ENCODE measurements at places on chromosomes 12 and 14.

DNA sequence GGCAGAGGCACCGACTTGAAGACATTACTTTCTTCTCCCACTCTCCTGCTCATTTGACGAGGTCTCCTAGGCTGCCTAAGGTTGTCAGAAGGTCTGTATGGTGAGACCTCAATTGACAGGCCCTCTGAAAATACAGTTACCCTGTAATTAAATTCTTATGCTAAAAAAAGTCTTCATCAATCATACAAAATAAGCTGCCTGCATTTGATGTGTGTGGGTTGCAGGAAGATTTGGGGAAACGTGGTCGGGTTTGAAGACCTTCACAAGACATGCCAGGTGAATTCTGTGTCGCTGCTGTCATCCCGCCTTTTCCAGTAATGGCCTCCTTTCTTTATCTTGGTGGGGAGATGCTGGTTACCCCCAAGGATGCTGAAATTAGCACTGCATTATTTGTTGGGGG, 299.4 kb downstream of the CACNA1C start:
- DNase-seq: no peak

DNA sequence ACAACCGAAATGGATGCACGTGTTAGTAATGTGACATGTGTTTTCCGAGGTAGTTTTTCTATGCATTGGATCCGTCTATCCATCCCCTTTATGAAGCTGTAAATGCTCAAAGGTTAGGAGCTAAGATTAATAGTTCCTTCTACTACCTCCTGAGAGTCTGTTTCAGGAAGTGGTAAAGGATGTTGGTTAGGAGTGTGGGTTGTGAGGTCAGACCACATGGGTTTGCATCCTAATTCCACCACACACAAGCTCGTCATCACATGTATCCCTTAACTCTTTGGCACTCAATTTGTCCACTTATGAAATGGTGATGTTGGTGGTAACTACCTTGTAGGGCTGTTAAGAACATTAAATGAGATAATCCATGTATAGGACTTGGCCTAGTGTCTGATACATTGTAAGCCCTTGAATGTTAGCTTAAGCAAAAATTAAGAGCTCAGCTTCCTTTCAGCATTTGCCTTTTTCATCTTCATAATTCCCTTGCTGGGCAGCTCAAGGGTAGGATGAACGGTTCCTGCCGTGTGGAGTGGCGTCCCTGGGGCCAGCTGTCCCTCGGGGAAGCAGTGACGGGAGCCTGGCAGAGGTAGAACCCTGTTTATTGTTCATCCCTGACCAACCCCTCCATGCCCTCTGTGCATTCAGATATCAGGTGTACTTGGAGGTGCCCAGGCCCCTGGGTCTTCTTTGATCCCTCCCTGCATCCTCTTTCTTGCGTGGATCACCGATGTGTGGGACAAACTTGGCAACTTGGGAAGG, 52.3 kb downstream of the TSPAN9 start:
- peak; percentile 87 for DNase-seq

GRCh38 chr12:47004634-47005033, 74.8 kb upstream of the PCED1B start:
- no peak for DNase-seq

- DNase-seq: peak; percentile 87
These were observed 143.5 kb downstream of the SCARB1 start for GRCh38 chr12:124720004-124720680.

DNA sequence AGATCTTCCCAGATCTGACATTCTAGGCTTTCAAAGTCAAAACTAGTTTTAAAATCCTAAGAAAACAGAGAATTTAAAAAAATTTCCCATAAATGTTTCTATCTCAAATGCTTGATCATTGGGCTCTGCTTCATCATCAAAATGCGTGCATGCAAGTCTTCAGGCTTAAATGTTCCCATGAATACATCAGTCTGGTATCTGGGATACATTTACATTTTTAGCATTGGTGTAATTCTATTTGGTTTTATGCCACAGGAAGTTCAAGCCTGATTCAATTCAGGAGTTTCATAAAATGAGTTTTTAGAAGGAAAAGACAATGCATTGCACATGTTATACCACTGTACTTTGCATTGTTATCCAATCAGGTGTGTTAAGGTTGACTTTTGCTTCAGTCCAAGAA, 336.4 kb downstream of the PCNX1 start:
- DNase-seq: peak; percentile 40

GRCh38 chr12:109264943-109265650, 44.0 kb downstream of the FOXN4 start:
- no peak for DNase-seq

GRCh38 chr14:89941830-89942377, 12.6 kb downstream of the EFCAB11 start:
- no peak for DNase-seq

DNA sequence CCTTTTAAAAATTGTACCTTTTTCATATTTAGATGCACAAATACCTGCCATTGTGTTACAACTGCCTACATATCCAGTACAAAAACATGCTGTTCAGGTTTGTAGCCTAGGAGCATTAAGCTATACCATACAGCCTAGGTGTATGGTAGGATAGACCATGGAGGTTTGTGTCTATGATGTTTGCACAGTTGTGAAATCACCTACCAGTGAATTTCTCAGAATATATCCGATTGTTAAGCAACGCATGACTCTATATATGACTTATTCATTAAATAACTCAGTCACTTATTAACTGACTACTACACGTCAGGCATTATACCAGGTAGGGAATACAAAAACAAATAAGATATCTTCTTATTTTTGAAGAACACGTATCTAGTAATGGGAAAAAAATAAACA, 26.2 kb upstream of the ETNK1 start:
- no peak for DNase-seq

DNA sequence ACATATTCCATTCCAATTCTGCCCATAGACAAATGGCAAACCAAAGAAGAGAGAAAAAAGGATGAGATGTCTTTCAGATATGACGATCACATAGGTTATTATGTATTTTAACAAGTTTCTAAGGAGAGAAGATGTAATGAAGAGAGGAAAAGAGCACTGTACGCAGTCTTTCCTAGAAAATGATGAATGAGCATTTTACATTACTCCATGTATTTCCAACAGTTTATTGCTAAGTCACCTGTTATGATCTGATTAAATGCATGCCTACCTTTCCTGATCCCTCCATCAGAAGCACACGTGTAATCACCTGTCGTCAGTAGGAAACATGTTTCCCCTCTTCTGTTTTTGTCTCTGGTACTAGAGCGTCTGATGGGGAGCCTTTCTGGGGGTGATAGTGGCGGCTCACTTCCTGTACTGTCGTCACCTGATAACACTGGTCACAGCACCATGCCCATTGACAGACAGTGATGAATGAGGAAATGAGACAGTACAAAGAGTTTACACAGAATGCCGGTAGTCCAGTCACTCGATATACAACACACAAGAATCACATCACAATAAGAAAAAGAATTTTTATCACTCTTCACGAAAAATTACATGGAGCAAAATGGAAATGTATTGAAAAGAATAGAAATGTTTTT, 161.6 kb downstream of the KCNC2 start:
- no peak for DNase-seq

- DNase-seq: no peak
These were observed 614.6 kb upstream of the ATP2B1 start for GRCh38 chr12:90323217-90323616.

DNA sequence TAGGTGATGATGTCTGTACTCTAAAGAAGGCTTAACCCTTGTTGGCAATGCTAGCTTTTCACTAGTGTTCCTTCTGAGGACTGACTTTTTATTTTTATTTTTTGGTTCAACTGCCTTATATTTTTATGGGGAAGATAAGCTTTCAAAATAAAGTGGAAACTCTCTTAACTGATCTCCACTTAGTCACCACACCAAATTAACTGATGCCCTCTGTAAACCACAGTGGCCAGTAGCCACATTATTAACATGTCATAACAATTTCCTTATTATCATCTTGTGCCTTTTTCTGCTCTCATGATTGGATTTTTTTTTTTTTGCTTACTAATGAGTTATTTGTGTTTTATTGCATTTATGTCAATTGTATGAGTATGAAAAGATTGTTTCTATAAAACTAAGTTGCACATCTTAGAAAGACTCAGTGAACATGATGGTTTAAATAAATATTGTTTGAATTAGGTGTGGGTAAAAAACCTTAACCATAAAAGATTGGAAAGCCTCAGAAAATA, 56.9 kb downstream of the SCFD1 start:
- no peak for DNase-seq

- peak; percentile 1 for DNase-seq
These were observed 72.9 kb upstream of the LTA4H start for GRCh38 chr12:96108321-96108720.

DNA sequence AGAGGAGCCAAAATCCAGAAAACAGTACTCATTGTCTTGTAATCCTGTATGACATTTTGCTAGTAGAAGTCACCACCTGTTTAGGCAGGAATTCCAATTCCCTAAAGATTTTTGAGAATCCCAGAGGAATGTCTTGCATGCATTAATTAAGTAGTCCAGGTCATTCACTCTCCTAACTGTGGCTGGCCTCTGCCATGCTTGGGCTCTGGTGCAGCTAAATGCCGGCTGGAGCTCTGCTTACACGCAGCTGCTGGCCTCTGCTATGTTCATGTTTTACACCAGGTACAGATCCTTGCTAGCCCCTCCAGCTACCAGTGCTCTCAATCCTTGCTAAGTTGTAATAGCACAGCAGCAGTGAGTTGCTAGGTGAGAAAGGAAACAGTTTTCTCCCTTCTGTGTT, 16.3 kb upstream of the HIF1A start:
- DNase-seq: peak; percentile 13

DNA sequence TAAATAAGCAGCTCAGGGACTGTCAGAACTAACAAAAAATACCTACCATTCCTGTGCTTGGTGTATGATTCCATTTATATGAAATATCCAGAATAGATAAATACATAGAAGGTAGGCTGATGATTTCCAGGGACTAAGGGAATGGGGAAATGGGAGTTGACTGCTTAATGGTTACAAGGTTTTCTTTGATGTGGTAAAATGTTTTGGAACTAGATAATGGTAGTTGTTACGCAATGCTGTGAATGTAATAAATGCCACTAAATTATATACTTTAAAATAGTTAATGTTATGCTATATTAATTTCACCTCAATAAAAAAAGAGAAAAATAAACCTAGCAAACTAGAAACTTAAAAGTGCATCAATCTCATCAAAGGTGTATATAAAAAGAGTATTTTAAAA, 41.1 kb downstream of the CEP83 start:
- DNase-seq: no peak

DNA sequence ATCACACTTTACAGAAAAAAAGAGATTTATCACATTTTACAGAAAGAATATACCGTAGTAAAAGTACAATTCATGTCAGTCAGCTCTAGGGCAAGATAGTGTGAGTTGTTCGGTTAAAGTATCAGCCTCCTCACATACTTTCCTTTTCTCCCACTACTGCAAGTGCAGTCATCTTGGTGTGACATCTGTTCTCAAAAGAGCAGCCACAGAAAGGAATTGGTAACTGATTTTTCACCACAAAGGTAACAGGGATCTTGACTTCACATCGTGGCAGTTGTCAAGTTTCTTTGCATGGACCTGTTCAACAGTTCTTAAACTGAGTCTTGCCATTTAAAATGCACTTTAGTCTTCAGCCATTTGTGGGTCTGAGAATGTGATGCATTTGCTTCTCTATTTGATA, 5.0 kb upstream of the E2F7 start:
- DNase-seq: no peak

- no peak for DNase-seq
These were observed 1276.6 kb upstream of the FLRT2 start for GRCh38 chr14:84253326-84253725.

DNA sequence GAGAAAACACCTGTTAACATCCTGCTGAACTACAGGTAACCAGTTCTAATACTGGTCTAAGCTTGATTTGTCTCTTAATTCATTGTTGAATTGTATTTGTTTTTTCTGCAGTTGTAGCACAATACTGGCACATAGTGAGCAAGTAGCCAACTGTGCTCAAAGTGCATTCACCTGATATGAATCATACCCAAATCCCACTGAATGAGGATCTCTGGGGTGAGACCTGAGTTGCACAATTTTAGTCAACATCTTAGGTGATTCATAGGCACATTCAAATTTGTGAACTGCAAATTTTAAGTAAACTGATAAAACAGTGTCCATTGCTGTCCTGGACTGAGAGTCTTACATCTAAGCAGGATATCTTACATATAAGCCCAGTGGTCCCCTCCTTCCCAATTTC, 12.8 kb downstream of the KCNC2 start:
- no peak for DNase-seq

- no peak for DNase-seq
These were observed 379.8 kb downstream of the FUT8 start for GRCh38 chr14:65792208-65792905.

GRCh38 chr12:123943816-123944215, 28.8 kb downstream of the CCDC92 start:
- DNase-seq: no peak

DNA sequence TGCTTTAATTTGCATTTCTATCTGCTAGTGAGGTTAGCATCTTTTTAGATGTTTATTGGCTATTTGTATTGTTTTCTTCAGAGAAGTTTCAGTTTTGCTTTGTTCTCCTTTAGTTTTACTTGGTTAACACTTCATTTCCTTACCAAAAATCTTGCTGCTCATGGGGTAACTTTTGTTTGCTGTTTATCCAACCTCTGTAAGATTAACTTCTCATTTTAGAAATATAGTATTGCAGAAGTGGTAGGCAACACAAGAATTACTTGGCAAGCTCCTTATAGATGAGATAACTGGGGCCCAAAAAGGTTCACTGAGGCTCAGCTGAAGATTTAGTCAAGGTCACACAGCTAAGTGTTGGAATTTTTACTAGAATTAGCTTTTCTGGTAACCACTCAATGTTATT, 40.5 kb downstream of the ALKBH1 start:
- no peak for DNase-seq
